ENCODE measurements at places on chromosomes 1 and 21.
A peak's percentile ranks its signal among the peaks of the same experiment; 100 is the strongest.

- no peak for DNase-seq
Observed at GRCh38 chr21:20728691-20729090, 269.5 kb upstream of the NCAM2 start.

- no peak for DNase-seq
Observed at GRCh38 chr1:248824301-248824700, 1.4 kb downstream of the SH3BP5L start.

- DNase-seq: no peak
Observed at GRCh38 chr1:177227978-177228692, 57.4 kb downstream of the BRINP2 start.

- DNase-seq: peak; percentile 32
Observed at GRCh38 chr1:20194757-20195461, 8.6 kb upstream of the PLA2G2C start.

DNA sequence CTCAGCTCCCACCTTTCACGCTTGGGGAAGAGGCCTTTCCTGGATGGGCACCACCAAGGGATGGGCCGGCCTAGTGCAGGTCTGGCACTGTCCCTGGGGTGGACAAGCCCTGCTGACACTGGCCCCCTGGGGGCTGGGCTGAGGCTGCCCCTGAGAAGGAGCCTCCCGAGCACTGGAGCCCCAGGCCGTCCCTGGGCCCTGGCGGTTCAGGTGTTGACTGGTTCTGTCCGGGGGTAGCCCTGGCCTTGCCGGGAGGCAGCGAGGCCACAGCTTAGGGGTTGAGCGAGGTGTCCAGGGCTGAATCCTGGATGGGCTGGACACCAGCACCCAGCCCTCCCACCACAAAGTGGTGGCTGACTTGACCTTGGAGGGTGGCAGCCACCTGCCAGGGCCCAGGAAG, 49.7 kb upstream of the ACTRT2 start:
- no peak for DNase-seq

DNA sequence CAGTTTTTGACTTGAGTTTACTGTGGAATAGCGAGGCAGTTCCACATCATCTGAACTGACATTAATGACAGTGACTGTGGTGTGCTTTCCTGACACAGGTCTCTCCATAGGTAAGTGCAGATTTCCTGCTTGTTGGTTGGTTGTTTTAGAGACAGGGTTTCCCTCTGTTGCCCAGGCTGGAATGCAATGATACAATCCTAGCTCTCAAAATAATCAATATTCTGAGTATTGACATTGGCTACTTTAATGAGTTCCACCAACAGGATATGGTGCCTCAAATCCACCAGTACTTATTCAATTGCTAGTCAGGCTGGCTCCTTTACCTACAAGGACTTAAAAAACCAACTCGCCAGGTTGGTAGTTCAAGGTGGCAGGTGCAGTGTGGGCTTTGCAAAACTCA, 63.8 kb downstream of the CLSTN1 start:
- DNase-seq: no peak

- no peak for DNase-seq
Observed at GRCh38 chr1:23953020-23953419, 6.6 kb upstream of the PNRC2 start.

DNA sequence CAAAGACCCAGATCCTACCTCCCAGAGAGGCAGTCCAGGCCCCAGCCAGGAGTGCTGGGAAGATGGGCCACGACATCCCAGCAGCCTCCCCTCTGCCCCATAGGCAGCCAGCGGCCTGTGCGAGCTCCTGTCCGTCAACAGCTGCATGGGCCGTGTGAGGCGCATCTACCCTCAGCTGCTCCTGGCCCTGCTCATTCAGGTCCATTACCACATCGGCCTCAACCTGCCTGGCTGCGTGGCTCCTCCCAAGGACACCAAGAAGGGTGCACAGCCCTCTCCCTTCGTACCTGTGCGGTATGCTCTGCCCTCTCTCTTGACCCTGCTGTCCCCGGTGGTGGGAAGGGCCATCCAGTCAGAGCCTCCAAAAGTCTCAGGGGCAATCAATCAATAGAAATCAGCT, 29.5 kb upstream of the TTC4 start:
- no peak for DNase-seq

GRCh38 chr1:221683681-221684080, 58.2 kb downstream of the DUSP10 start:
- DNase-seq: no peak

DNA sequence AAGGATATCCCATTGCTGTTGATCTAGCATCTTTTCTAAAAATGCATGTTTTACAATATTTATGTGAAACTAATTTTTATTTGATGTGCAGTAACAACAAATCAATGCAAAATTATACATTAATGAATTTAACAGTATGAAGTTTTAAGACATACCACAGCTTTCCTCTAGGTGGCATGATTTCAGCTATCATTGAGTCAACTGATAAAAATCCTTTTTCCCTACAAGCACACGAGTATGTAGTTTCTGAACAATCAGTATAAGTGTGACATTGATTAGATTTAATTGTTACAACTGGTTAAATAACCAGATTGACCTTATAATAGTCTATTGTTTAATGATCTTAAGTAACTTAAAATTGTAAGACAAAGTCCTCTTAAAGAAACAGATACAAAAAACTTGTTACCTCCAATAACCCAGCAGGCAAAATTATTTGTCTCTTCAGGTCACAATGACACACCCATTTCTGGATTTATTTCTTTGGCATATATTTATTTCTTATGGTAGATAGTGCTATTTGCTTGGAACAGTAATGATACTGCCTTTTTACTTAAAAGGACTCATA, 5.8 kb upstream of the TGFB2 start:
- DNase-seq: peak; percentile 38

DNA sequence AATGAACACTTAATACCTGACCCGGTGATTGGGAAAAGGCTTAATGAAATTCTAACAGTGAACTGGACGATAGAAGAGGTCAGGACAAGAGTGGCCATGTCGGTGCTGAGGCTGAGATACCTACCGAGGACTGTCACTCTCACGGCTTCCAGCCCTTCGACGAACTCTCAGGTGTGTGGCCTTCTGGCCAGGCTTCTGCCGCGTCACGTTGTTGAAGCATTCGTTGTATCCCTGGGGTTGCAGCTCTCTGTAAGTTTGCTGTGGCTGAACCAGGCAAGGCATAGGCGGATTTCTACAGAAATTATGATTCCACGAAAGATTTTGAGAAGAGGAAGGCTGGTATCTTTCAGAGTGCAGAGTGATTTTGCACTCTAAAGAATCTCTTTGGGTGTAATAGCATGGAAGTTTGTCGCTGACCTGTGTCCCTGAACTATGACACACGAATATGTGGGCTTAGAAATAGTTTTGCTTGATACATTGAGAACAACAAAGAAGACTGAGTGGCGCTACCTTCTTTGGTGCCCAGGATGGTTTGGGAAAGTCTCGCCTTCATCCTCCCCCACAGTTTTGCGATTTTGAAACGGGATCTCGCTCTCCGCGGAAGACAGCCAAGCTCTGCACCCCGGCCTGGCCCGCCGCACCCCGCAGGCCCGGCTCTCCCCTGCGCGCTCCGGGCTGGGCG, 403 bp upstream of the EPHX4 start:
- no peak for DNase-seq

GRCh38 chr21:45887120-45887611, 94.4 kb upstream of the COL6A1 start:
- no peak for DNase-seq

DNA sequence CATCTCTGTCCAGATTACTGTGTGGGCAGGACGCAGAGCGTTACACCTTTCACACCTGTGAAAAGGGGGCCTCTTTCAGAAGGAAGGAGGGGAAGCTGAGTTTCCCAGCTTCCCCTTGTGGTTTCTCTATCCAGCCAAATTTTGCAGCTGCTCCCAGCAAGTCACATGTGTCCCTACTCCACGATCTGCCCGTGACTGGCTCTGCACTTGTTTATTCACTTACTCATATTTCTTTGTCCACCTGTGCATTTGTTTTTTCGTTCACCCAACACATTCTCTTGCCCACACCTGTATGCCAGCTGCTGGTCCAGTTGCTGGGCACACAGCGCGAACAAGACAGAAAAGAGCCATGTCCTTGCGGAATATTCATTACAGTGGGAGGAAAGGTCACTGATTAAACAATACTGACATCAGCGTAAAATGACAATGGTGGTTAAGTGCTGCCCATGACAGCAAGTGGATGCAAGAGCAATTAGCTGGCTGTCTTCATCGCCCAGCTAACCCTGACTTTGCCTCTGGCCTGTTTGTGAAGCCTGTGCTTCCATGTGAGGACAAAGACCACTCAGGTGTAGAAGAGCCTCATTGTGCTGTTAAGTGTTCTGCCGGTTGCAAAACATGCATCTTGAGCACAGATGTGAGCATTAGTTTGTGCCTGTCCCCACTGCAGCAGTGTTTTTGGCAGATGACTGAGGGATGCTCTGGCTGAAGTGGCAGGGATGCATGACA, 28.6 kb upstream of the NEK2 start:
- no peak for DNase-seq

DNA sequence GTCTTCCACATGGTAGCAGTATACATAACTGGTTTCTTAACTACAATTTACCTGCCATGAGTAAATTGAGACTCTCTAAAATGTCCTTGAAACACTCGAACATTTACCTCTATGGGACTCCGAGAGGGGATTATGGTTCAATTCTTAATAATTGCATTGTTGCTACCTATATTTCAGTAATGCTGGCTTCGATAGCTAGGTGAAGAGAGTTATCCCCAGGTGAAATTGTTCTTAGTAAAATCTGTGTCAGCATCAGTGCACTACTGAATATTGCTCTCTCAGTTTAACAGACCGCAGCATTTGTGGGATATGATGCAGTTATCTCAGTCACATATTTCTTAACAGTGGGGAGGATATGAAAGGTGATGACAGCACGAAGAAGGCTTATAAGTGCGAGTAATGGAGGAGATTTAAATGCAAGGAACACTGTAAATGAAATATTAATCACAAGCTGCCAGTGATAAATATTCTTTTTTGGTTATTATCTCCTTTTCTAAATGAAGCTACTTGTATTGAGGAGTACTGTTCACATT, 801.9 kb downstream of the BRINP3 start:
- no peak for DNase-seq

DNA sequence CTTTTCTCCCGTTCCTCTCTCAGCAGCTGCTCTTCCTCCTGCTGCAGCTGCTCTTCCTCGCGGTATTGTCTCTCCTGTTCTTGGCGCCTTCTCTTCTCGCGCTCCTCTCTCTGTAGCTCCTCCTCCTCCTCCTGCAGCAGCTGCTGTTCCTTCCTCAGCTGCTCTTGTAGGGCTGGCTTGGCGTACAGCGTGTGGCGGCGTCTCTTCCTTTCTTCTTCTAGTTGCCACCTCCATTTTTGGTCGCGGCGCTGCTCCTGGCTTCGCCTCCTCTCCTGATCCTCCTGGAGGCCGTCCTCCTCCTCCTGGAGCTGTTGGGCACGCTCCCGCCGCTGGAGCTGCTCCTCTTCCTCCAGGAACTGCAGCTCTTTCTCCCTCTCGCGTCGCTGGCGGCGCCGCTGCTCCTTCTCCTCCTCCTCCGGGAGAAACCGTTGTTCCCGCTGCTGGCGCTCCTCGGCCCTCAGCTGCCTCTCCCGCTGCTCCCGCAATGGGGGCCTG, 4.8 kb downstream of the TCHH start:
- DNase-seq: peak; percentile 26

GRCh38 chr21:29777160-29777559, 162.6 kb downstream of the GRIK1 start:
- no peak for DNase-seq

DNA sequence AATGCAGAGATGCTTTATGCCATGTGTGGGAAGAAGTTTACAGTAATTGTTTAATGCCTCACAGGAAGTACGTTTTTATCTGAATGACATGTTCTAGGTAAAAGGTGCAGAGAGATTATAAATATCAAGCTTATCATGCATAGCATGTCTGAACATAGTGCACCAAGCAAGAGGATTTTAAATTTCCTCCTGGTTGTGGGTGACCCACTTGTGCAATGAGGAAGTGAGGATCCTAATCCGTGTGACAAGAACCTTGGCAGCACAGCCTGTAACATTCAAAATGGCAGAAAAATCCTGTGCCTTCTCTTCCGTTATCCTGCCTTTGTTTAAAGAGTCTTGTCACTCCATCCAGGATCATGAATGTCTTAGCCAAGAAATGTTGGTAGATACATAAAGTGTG, 75.6 kb downstream of the PLA2G4A start:
- DNase-seq: peak; percentile 39

DNA sequence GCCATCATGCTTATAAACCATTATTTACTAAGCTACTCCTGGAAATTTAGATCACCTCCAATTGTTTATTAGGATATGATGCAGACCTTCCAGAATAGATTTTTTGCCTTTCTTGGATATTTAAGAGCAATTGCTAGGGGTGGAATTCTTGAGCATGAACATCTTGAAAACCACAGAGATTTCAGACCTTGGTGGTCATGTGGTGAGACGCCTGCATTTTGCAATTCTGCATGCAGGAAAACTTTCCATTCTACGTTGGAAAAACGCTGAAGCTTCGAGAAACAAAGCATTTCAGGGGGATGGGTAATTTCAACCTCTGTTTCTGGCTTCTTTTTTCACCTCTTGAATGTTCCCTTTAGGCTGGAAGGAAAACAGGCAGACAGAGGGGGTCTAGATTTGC, 596.3 kb downstream of the KIF26B start:
- DNase-seq: no peak

DNA sequence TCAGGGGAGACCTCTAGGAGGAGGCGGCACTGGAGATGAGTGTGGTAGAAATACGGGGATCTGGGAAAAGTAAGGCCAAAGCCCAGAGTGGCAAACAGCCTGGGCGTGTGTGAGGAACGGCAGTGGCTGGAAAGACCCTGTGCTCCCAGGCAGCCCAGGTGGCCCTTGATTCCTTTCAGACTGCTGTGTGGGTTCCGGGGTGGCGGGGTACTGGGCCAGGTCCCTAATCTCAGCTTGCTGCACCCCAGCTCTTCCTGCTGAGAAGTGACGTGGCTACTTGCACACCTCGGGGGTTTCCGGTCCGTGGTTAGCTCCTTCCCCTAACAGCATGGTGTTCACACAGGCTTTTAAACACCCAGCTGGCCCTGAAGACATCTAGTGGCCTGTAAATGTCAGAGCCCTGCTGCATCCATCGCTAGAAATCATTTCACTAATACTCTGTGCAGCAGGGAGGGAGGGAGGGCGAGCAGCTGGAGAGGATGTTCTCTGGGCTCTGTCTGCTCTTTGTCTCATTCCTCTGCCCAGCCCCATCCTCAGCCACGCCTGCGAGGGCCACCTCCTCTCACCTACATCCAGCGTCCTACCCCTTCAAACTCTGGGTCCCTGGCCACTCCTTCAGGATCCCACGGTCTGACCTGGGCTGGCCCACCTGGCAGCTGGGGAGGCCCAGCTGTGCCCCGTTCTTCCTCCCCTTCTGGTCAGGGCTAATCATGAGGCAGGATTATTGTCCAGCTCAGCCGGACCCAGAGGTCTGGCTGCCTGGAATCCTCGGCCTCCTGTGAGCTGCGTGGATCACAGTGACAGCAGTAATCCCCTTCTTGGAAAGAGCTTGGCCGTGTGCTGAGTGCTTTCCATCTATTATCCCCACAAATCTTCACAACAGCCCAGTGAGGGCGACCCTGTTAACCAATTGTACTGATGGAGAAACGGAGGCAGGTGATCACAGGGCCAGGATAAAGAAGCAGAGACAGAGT, 7.2 kb downstream of the ZDHHC18 start:
- DNase-seq: peak; percentile 78

DNA sequence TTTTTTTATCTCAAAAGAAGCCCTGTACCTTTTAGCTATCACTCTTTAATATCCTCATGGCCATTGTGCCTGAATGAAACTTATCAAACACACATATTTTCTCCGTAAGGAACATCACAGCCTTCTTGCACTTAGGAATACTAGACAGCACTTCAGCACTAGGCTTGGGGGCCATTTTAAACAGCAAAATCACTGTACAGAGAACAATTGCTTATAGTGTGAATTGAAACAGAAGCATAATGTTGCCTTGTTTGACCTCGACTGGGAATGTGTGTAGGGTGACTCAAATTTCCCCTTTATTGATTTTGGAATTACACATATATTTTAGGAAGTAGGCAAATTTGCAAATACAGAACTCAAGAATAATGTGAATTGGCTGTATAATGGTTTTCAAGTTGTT, 36.4 kb downstream of the KYAT3 start:
- DNase-seq: no peak
